ENCODE measurements at places on chromosomes 6 and 20.

- no peak for DNase-seq
Observed at GRCh38 chr20:35791821-35792220, 20.0 kb downstream of the PHF20 start.

- DNase-seq = no peak
Observed at GRCh38 chr20:54726687-54727300, 251.4 kb downstream of the DOK5 start.

DNA sequence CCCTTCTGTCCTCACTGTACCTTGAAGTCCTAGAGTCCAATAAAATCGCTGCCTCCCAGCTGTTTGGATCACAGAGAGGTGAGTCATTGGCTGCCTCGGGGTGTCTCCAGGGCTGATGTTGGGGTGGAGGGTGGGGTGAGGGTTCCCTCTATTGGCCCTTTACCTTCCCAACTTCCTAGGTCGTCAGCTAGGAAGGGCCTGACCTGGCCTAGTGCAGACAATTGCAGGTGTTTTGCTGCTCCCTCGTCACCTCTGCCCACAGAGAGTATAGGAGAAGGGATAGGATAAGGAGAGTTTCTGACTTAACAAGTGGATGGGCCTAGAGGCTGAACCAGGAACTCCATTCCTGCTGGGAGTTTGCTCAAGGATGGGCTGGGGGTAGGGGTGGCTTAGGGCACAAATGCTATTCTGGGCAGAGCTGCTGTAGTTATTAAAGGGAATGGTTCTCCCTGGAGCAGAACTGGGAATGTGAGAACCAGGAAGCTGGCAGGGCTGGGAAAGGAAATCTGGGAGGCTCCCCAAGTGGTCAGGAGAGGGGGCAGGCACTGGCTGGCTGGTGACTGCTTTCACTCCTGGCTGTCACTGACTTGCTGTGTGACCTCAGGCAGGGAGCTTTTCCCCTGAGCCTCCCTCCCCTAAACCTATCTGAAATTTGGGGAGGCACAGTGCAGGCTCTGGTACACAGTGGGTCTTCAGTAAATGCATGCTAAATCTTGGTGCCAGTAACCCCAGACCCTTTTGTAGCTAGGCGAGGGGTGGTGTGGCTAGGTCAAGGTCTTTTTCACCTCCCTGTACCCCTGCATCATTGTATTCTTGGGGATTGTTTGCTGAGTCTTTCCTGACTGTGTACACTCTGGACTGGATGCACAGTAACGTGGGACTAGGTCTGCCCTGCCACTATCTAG, 1.5 kb downstream of the TP53INP2 start:
- DNase-seq = no peak

DNA sequence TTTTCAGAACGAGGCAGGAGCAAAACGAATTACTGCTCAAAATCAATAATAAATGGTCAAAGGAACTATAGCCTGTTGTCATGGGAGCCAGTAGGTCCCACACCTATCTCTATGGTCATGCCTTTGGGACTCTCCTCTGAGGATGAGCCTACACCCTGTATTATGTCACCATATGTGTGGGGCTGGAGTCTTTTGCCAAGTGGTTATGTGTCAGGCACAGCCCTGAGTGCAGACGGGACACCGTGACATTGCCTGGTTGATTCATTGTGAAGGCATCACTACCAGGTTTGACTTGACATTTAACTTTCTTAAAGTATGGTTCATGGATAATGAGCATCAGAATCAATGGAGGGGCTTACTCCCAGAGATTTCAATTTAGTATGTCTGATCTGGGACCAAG, 23.6 kb downstream of the BMP6 start:
- DNase-seq = no peak

DNA sequence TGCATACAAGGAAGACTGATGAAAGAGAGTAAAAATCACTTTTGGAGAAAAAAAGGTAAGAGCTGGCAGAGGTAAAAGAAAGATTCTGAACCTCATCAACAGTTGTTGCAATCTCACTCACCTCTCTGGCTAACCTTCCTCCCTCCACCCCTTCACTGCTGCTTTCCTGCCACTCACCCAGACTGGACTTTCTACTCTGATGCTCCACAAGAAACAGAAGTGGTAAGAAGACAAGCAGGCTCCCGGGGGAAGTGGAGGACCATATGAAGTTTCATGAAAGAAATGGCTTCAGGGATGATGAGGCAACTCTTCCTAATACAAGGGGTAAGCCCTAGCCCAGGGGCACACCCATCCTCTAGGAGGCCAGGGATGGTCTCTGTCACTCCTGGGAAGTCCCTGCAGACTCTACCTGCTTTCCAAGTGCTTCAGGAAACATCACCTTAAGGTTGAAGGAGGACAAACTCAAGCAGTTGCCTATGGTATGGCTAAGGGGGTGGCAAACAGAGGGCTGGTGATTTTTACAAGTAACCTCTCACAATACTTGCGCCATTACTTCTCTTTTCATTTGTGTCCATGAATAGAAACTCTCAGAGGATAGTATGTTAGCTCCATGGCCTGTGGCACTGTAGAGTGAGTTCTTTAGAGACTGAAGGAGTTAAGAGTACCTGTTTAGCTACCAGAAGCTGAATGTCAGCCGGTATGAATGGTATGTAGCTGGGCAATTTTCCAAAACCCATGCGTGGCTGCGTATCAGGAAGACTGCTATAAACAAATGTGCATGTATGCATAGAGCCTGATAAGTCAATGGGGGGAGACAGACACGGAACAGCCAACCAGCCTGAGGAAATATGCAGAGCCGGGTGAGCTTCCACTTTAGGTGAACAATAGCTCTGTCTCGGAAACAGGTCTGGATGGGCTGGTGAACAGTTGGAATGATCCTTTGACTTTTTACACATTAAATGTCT, 112.0 kb downstream of the BACH2 start:
- no peak for DNase-seq

- DNase-seq = no peak
Observed at GRCh38 chr6:92147246-92147645, 1272.1 kb downstream of the EPHA7 start.

- no peak for DNase-seq
Observed at GRCh38 chr6:4804095-4804494, 27.9 kb downstream of the CDYL start.

GRCh38 chr6:47520282-47520681, 42.7 kb downstream of the CD2AP start:
- no peak for DNase-seq

DNA sequence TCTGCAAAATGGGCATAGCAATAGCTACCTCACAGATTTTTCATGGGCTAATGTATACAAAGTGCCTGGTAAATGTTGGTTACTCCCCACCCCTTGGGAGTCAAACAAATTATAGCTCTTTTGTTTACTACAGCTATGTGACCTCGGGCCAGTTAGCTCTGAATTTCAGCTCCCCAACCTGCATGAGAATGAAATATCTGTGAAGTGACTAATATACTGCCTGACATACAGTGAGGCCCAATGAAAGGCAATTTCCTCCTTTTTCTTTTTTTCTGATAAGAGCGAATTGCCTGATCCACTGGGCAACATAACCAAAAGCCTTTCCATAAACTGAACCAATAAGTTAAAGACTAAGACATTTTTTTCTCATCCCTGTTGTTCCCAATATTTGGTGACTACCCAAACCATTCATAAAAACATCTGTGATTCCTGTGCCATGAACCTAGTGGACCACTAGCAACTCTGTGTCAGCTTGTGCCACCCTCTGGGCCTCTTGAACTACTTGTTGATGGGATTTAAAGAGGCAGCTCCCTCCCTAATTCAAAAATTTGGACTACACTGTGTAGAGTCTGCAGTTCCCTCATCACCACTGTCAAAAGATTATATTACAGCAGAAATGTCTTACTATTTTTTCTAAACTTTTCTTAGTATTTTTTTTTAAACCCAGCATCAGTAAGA, 91.9 kb upstream of the TMEM30A start:
- no peak for DNase-seq

DNA sequence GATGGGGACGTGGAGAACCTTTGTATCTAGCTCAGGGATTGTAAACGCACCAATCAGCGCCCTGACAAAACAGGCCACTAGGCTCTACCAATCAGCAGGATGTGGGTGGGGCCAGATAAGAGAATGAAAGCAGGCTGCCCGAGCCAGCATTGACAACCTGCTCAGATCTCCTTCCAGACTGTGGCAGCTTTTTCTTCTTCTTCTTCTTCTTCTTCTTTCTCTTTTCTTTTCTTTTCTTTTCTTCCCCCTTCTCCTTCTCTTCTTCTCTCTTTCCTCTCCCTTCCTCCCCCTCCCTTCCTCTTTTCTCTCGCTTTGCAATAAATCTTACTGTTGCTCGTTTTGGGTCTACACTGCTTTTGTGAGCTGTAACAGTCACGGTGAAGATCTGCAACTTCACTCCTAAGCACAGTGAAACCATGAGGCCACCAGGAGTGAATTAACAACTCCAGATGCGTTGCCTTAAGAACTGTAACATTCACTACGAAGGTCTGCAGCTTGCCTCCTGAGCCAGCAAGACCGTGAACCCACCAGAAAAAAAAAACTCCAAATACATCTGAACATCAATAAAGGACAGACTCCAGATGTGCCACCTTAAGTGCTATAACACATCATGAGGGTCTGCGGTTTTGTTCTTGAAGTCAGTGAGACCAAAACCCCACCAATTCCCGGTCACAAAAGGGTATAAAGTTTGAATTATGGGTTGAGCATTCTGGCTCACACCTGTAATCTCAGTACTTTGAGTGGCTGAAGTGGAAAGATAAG, 19.6 kb upstream of the SERPINB1 start:
- no peak for DNase-seq

DNA sequence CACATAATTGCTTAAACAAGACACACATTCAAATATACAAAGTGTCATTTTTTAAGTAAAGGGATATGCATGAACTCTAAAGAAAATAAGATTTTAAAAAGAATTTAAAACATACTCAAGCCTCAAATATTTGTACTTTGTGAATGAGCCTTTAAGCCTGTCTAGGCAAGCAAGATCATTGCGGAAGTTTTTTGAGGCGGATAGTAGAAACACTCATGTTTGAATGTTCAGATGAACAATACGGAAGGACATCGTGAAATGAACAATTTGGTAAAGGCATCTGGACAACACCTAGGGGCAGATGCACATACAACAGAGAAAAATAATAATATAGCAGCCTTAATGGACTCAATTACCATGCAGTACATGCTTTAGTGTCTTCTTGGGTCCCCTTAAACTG, 928.9 kb downstream of the TFAP2A start:
- no peak for DNase-seq

GRCh38 chr20:20734475-20734948, 22.1 kb upstream of the RALGAPA2 start:
- no peak for DNase-seq

GRCh38 chr6:3566812-3567211, 110.0 kb upstream of the SLC22A23 start:
- no peak for DNase-seq

DNA sequence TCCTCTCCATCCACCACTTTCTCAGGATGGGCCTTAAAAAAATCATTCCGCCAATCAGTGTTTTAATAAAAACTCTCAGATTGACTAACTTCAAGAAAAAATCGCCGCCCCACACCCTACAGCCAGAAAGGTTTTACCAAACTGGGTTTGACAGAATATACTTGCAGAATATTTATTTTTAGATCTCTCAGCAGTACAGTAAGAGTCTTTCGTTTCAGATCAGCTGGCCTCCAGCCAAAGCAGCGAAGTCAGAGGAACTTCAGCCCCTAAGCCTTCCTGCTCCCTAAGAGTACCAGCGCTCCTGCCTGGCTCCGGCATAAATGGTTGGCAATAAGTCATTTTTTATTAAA, 24.7 kb downstream of the TBC1D7 start:
- DNase-seq = no peak

DNA sequence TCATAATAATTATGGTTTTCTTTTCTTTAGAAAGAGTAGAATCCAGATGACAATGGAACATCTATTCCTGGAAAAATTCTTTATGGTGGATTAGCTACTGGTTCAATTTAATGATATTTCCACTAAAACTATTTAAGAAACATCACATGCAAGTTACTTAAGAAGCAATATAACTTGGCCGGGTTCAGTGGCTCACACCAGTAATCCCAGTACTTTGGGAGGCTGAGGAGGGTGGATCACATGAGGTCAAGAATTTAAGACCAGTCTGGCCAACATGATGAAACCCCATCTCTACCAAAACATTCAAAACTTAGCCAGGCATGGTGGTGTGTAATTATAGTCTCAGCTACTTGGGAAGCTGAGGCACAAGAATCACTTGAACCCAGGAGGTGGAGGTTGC, 65.9 kb upstream of the SMLR1 start:
- no peak for DNase-seq

- no peak for DNase-seq
Observed at GRCh38 chr20:51021067-51022025, 1.6 kb downstream of the KCNG1 start.

- no peak for DNase-seq
Observed at GRCh38 chr6:49142421-49143151, 320.5 kb downstream of the MMUT start.

DNA sequence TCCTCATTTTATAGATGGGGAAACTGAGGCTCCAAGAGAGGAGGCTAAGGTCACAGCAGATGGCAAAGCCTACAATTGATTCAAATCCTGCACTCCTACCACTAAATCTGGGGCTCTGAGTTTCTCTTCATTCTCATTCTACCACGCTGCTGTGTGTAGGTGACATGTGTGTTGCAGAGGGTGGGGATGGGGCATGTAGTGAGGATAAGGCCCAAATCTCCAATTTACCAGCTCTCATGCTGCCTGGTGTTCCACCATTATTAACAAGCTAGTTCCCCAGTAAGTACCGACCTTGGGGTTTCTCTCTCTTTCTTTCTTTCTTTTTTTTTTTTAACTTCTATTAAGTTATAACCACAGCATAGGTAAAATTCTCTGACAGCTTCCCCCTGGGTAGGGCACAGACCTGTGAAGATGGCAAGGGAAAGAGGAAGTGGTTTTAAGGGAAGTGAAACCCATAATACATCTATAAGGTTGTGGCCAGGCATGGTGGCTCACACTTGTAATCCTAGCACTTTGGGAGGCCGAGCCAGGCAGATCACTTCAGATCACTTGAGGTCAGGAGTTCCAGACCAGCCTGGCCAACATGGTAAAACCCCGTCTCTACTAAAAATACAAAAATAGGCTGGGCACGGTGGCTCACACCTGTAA, 13.0 kb upstream of the MATN4 start:
- no peak for DNase-seq

- DNase-seq = no peak
Observed at GRCh38 chr6:53058388-53059195, 6.6 kb upstream of the FBXO9 start.
